Activated naive CD4-positive, alpha-beta T cell treated with anti-CD3 and anti-CD28 coated beads, Interleukin-2, amount 10 ng/mL, durations not matched to agents 7 days and 5 days (primary cell): ENCODE measurements at places on chromosomes 2 and 18.

DNA sequence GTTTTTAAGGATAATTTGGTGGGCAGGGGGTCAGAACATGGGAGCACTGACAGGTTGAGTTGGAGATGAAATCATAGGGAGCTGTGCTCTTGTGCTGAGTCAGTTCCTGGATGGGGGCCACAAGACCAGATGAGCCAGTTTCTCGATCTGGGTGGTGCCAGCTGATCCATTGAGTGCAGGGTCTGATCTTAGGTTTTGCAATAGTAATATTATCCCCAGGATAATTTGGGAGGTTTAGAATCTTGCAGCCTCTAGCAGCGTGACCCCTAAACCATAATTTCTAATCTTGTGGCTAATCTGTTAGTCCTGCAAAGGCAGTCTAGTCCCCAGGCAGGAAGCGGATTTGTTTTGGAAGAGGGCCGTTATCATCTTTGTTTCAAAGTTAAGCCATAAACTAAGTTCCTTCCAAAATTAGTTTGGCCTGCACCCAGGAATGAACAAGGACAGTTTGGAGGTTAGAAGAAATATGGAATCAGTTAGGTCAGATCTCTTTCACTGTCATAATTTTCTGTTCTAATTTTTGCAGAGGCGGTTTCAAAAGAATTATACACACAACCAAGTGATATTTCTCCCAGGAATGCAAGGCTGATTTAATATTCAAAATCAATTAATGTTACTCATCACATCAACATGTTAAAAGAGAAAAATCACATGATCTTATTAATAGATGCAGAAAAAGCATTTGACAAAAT, 23.0 kb downstream of the DBI start:
- DNase-seq, result no peak

DNA sequence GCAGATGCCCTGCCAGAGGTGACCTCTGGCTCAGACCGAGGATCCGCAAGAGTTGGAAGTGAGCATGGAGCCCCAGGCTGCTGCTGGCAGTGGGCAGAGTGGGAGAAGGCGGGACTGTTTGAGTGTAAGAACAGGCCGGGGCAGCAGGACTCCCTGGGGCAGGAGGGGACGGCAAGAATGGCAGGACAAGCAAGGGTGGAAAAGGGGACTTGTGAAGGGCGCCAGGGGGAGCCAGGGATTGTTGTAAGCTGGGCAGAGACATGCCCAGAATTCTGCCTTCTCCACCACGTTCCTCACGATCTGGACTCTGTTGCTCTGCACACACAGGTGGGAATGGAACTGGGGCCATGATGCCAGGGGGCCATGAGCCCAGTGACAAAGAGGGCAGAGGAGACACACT, 72.3 kb upstream of the TMEM200C start:
- DNase-seq, result no peak

- peak; percentile 57 for DNase-seq
These were observed 90.3 kb downstream of the OLA1 start for GRCh38 chr2:174158003-174158402.

DNA sequence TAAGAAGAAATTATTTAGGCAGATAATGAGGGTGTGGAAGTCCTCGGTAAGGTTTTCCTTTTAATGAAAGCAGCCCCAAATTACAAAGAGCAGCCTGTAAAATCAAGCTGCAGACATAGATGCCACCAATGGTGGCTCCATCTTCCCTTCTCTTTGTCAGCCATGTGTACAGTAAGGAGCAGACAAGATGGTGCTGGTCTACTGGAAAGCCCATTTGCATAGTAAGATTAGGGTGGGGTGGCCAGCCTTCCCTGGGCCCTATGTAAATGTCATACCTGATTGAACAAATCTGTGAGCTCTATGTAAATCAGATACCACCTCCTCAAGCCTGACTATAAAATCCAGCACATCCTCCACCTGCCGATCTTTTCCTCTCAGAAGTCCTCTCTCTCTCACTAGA, 154.4 kb upstream of the SERTAD2 start:
- DNase-seq, result no peak

DNA sequence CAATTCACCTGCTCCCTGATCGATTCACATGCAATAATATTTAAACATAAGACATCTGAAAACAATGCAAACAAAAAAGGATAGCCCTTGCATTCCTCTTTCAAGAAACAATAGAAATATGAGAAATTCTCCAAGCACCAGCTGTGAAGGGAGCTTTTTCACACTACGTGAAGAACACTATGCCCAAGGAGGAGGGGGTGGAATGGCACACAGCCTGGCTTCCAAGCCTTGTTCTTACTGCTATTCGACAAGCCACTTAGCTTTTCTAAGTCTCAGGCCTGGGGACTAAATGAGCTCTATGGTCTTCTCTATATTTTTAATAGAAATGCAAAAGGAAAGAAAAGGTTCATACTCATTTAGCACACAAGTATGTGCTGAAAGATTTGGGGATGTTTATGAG, 92.2 kb upstream of the CHRNA1 start:
- no peak for DNase-seq

DNA sequence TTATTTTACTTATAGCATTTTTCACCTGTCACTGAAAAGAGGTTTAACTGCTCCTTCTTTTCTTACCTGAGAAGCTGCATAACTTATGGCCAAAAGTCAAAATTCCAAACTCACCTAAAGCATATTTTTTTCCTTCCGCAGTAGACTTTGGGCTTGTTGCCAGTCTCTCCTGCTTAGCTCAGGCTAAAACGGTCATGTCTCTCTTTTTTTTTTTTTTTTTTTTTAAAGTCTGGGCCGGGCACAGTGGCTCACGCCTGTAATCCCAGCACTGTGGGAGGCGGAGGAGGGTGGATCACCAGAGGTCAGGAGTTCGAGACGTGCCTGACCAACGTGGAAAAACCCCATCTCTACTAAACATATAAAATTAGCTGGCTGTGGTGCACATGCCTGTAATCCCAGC, 113.5 kb downstream of the RTN4 start:
- DNase-seq, result no peak

DNA sequence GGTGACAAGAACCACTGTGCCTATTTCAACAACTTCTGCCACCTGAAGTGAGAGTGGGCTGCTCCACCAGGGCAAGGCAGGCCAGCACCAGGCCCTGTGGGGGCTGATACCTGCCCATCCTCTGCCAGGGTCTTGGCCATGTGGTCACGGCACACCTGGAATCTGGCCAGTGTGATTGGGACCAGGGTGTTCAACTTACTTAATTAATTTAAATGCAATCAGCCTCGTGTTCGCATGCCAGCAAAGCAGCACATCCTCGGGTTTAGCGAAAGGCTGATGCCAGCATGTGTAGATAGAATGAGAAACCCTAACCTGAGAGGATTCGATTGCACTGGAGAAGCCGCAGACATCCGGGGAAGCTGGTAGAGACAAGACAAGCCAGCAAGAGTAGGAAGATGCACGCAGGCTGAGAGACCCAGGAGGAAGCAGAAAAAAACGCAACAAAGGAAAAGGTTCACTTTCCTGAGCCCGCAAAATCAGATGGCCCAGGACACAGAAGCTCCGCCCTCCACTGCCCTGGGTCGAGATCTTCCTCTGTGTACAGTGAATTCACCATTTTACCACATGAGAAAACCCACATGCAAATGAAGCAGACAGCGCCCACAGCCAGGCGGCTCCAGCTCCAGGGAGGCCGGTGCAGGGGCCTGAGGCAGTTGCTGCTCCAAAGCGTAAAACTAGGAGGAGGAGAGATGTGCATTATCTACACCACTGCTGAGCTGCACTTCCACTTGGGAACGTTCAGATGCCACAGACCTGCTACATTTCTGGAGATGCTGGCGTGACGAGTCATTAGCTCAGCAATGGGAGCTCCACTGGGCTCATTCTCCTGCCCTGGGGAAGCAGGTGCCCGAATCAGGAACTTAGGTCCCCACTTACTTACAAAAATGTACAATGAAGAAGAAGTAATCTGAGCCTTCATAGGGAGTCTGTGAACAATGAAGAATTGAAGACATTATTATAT, 92.1 kb downstream of the TMEM18 start:
- DNase-seq, result peak; percentile 57

GRCh38 chr2:46299365-46300263, 2.4 kb downstream of the EPAS1 start:
- no peak for DNase-seq

- DNase-seq, result no peak
These were observed 1845.6 kb upstream of the PIK3C3 start for GRCh38 chr18:40109252-40110049.

DNA sequence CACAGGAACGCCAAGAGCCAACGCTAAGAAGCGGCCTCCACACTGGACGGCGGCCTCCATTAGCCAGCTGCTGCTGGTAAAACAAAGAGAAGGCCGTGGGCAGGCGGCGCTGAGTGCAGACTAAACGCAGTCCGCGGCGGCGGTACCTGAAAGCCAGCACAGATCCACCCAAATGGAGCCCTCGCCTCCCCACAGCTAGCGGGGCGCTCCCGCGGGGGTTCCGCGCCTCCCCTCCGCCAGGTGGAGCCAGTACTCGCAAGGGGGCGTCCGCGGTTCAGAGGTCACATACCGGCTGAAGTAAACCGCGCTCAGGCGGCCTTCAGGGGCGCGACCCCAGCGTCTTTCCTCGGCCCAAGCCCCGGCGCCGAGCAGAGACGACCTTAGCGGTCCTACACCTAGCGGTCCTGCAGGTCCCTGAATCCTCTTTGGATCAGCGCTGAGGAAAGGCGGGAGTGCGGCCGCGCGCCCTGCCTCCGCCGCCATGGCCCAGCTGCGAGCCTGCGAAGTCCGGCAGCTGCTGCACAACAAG, 293.1 kb upstream of the ERBB4 start:
- DNase-seq, result no peak

DNA sequence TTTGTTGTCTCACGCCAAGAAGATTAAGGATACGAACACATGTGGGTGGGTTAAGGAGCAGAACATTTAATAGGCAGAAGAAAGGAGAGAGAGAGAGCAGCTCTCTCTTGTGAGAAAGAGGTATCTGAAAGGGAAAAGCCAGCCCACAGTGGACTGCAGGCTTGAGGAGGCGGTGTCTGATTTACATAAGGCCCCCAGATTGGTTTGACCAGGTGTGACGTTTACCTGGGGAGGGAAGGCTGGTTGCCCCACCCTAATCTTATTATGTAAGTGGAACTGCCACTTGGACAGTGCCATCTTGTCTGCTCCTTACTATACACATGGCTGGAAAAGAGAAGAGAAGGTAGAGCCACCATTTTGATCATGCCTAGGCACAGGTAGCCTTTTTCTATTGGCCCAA, 189.2 kb downstream of the NCK2 start:
- DNase-seq, result no peak

- no peak for DNase-seq
These were observed 103.3 kb downstream of the ST6GAL2 start for GRCh38 chr2:106782681-106783080.

DNA sequence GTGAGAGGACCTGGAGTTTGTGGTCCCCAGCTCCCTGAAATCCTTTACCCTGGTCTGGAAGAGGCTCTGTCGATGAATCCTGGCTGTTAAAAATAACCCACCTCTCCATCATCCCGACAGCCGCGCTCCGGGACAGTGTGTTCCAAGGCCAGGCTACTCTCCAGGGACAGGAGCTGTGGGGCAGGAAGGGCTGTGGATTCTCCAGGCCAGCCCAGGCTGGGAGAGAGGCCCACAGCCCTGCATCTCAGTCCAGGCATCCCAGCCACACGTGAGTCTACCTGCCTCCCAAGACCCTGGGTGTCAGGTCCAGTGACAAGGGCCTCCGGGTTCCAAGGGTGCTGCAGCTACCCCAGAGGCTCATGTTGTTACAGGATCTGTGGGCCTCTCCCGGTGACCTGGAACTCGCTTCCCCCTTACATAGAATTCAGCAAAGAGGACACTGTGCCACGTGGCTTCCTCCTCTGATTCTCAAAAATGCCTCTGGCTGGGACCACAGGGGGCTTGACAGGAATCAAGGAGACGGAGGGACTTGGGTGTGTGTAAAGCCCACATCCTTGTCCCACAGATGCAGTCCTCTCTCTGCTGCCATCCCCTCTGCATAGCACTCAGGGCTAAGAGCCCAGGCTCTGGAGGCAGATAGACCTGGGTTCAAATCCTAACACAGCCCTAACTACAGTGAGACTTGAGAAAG, 17.3 kb downstream of the ADRA2B start:
- DNase-seq, result peak; percentile 15

- no peak for DNase-seq
These were observed 63.4 kb upstream of the ZEB2 start for GRCh38 chr2:144583381-144583729.

GRCh38 chr18:8868779-8869415, 163.5 kb downstream of the MTCL1 start:
- DNase-seq, result no peak

GRCh38 chr2:60317844-60318243, 235.6 kb downstream of the BCL11A start:
- no peak for DNase-seq

GRCh38 chr2:102069311-102069974, 73.1 kb upstream of the IL1R1 start:
- no peak for DNase-seq
